Effector CD8-positive, alpha-beta T cell (primary cell): ENCODE measurements at places on chromosomes 3 and 15.

GRCh38 chr15:38207621-38208020, 45.0 kb upstream of the SPRED1 start:
- DNase-seq, result no peak

DNA sequence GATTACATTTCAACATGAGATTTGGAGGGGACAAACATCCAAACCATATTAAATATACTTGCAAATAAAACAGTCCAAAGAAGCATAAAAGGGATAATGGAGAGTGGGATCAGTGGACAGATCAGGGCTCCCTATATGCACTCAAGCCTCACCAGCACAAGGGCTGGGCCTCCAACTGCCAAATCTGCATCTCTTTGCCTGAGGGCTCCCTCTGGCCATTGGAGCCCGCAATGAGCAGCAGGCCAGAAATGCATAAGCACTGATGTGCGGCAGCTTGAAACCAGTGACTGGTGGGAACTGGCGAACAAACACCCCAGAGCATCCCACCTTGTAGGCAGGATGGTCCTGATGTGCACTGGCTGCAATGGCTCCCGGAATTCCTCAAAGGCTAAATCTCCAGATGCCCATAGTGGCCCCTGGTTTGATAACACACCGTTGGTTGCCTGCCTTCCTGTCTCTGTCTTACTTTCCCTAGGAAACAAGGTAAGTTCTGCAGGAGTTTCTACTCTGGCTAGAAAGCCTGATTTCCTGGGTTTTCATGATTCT, 55.9 kb upstream of the POMGNT2 start:
- no peak for DNase-seq

DNA sequence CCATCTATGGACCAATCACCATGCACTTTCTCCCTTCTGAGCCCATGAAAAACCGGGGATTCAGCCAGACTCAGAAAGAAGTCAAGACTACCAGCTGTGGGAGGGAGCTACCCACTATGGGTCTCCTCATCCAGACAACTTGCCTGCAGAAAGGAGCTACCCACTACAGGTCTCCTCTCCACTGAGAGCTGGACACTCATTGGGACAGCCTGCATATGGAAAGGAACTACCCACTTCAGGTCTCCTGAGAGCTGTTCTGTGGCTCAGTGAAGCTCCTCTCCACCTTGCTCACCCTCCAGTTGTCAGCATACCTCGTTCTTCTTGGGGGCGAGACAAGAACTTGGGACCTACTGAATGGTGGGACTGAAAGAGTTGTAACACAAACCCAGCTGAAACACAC, 22.3 kb upstream of the ZBED2 start:
- DNase-seq, result no peak

DNA sequence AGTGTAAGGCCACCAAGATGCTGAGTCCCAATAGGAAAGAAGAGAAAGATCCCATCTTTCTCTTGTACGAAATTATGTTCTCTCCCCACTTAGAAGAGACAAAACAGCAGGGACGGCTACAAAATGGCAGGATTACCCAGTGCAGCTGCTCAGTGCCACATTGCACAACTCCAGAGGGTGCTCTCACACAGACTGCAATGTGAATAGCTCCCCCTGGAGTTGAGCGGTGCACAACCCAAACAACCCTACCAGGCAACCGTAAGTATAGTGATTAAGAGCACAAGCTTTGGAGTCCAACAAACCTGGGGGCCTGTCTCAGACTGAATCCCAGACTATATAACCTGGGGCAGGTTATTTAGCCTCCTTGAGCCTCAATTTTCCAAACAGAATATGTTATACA, 3.1 kb upstream of the BHLHE40 start:
- DNase-seq, result no peak

DNA sequence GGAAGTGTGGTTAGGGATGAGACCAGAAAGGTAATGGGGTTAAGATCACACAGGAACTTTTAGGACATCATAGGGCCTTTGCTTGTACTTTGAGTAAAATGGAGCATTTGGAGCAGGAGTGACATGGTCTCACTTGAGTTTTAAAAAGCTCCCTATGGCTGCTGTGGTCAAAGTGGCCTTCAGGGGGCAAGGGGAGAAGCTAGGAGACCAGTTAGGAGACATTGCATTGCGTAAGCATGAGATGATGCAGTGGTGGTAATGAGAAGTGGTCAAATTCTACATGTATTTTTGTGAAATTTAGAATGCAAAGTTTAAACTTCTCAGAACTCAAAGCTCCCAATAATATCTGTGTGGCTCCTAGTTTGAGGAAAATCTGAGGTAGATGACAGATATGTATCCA, 27.9 kb downstream of the MED12L start:
- DNase-seq, result no peak

DNA sequence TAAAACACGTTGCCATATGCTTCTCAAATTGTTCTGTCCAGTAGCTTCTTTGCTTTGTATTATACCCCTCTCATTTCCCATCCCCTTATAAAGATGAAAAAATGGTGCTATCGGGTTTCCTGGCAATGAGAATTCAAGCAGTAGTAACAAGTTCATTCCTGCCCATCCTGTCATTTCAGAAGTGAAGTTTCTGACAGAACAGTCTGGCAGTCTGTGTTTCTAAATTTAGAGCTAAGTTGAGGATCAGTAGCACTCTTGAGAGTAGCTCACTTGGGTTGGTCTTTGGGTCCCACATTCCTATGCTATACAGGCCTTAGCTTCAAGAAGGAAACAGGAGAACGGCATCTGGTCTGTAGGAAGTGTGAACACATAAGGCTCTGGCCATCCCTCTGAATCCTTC, 134.6 kb downstream of the GHSR start:
- DNase-seq, result no peak

DNA sequence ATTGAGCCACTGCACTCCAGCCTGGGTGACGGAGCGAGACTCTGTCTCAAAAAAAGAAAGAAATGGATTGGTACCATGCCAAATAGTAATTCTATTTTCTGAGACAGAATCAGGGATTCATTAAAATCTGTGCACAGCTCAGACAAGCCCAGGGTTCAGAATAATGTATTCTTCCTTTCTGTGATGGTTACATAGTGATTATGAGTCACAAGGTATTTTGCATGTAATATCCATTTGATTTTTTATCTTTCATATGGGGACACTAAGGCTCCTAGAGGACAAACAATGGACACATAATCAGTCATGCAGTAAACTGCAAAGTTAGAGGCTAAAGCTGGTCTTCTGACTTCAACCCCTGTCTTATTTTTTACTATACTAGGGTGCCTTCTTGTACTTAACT, 156.8 kb upstream of the COL8A1 start:
- DNase-seq, result no peak

DNA sequence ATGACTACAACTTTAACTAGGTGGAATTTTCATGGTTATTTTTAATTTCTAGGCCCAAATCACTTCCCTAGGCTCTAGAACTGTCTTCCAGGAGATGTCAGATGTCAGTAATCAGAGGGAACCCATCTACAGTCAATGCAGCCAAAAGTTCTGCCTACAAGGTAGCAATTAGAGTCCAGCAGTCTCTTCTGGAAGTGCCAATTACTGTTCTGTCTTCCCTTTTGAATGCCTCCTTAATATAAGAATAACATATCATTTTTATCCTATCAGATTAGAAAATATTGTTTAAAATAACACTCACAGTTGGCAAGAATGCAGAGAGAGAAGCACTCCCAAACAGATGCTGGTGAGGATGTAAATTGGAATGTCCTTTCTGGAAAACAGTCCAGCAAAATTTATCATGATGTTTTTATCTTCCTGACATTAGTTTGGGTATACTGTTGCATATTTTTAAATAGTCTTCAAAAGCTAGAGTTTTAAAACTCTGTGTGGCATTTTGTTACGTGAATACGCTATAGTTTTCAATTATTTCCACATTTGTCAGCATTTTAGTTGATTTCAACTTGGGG, 543.7 kb downstream of the FHIT start:
- DNase-seq, result no peak

DNA sequence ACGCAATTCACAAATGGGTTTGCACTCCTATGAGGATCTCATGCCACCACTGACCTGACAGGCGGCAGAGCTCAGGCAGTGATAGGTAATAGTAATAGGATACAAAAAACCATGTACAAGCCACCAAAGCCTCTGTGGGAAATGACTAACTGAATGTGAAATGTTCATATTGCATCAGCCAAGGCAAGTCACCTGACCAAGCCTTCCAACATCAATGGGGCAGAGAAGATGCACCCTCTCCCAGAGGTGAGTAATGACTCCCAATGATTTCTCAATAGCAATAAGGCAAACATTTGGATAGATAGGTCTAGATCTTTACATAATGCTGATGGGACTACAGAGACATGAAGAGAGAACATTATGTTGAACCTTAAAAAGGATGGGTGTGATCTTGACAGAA, 14.9 kb downstream of the CNTN3 start:
- DNase-seq, result no peak

GRCh38 chr3:71376911-71377310, 206.6 kb downstream of the FOXP1 start:
- DNase-seq, result no peak

DNA sequence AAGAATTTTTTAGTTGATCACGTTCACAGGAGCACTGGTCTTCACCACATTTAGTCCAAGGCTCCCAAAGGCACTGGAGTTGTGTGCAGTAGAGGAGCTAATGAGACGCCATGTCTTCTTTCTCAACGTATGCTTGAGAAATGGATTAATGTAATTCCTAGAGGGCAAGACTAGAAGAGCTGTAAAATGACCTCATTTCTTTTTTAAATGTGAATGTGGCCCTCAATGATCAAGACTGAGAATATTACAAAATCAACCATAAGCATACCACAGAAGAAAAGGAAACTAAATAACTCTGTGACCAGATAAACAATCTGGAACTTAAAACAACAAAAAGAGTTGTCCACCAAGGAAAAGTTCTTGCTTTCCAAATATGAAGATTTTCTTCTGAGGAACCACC, 112.1 kb upstream of the THBS1 start:
- DNase-seq, result no peak

DNA sequence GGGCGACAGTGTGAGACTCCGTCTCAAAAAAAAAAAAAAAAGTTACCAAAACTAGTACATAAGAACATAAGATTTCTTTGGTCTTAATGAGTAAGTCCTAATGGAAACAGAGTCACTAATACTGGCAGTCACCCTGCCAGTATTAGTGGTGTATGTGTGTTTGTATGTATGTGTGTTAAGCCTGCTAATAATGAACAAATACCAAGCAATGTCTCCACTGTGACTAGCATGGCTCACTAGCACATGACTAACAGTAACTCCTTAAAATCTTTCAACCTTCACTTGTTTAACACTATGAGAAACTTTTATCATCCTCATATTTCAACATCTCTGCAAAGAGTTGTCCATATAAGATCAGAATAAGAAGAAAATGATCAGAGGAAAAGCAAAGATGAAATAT, 231.0 kb upstream of the ATP11B start:
- DNase-seq, result no peak

DNA sequence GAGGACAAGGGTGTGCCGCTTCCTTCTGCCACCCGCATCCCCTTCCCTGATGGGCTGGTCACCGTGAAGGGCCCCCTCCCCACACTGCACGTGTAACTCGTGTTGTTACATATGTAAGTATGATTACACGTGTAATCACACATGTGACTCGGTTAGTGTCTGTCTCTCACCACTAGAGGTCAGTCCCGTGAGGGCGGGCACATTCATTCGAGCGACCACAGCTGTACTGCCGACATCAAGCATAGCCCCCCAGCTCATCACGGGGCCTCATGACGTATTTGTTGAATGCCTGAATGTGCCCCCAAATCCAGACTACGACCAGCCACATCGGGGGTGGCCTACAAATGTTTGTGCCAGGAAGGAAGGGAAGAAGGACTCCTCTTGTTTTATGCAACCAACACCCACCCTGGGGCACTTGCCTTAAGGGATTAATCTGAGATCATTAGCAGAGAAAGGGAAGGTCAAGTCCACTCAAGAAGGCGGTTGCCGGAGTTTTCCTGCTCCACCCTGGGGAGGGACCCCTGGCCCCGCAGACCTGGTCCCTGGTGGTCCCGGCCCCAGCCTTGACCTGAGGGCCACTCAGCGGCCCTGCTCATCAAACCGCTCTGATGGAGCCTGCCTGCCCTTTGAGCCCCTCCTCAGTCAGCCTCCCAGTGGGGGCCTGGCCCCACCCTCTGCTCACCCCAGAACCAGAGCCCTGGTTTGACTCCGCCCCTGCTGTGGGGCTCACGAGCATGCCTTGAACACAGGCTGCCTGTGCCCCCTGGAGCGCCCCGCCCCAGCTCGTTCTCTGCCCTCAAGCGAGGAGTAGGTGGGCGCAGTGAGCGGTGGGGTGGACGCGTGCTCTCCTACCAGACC, 52.8 kb downstream of the RGMA start:
- no peak for DNase-seq

- DNase-seq, result no peak
Measured at GRCh38 chr3:41324156-41324475, 124.8 kb downstream of the CTNNB1 start.

DNA sequence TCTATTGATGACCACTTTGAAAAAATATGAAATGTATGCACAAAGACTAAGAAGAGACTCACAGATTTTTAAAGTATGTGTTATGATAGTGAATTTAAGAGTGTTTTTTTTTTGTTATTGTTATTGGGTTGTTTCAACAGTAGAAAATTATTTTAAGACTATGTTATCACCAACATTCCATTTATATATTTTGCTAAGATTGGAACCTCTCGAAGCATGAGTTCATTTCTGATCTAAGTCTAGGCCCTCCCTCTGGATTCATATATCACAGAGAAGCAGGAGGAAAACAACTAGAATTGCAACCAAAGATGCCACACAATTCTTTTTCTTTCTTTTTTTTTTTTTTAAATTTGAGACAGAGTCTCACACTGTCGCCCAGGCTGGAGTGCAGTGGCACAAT, 46.8 kb downstream of the ITGB5 start:
- DNase-seq, result no peak

DNA sequence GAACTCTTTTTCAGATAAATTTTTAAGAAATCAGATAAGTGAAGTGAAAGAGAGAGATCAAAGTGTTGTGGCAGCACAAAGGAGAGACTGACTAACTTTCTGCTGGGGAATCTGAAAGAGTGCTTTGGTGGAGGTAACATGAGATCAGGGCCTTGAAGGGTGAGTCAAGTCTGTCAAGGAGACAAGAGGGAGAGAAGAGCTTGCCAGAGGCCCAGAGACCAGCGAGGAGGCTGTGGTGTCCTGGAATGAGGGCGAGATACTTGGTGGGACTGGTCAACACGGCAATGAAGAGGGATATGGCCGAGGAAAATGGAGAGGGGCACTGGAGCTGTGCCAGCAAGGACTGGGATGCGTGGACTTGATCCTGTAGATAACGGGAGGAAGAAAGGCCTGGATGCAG, 4.6 kb downstream of the TADA3 start:
- DNase-seq, result no peak

DNA sequence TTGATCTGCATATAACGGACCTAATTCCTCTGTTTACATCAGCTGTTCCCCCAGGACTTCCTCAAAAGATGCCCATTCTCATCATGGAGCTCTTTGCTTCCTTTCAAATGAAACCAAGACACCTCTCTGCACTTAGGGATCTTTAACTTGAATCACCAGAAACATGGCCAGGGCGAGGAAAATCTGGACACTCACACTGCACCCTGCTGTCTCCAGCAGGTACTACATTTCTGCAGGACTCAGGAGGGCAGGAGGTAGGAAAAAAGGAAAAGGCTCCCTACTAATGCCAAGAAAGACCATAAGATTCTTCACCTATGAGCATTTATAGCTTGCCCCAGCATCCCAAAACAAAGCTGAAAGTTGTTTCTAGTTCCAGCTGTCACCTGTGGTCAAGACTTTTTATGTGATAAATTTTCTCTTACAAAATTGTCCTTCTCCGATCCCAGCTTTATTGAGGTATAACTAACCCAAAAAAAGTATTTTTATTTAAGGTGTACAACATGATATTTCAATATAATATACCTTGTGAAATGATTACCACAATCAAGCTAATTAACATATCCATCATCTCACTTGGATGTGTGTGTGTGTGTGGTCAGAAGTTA, 87.3 kb upstream of the C15orf61 start:
- DNase-seq, result no peak
